ENCODE measurements at places on chromosomes 4 and X. TPM values are rescaled to one million over a fixed set of nuclear protein-coding genes. Genes with fewer than 3 reads are reported as not detected.

DNA sequence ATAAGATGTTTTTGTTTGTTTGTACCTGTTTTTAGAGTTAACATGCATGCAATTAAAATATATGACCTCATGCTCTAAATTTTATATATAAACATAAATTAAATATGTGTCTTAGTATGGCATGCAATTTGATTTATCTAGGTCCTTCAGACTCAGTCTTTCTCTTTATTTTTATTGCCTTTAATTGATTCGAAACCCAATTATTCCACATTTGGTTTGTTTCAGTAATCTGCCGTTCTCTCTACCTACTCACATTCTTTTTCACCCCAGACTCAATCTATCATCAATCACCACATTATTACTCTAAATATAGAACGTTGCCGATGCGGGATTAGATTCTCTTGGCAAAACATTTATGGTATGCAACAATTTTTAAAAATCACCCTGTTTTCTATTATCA, 1492.8 kb downstream of the RAPGEF2 start:
- no peak for DNase-seq

DNA sequence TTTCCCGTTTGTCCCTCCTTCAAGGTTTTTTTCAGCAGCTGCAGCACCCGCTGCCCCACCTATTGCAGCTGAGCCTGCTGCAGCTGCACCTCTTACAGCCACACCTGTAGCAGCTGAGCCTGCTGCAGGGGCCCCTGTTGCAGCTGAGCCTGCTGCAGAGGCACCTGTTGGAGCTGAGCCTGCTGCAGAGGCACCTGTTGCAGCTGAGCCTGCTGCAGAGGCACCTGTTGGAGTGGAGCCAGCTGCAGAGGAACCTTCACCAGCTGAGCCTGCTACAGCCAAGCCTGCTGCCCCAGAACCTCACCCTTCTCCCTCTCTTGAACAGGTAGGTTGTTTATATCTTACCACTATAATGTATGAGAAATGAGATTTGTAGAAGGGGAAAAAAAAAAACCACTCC, 4.5 kb downstream of the PRR27 start:
- no peak for DNase-seq

ADH1A gene
- not detected for total RNA-seq

GRCh38 chr4:145423017-145423708, 58.5 kb upstream of the SMAD1 start:
- no peak for DNase-seq

EIF4E gene
- total RNA-seq: 156 TPM

ABCG2 gene
- 0.56 TPM for total RNA-seq

GABRB1 gene
- total RNA-seq: not detected

DNA sequence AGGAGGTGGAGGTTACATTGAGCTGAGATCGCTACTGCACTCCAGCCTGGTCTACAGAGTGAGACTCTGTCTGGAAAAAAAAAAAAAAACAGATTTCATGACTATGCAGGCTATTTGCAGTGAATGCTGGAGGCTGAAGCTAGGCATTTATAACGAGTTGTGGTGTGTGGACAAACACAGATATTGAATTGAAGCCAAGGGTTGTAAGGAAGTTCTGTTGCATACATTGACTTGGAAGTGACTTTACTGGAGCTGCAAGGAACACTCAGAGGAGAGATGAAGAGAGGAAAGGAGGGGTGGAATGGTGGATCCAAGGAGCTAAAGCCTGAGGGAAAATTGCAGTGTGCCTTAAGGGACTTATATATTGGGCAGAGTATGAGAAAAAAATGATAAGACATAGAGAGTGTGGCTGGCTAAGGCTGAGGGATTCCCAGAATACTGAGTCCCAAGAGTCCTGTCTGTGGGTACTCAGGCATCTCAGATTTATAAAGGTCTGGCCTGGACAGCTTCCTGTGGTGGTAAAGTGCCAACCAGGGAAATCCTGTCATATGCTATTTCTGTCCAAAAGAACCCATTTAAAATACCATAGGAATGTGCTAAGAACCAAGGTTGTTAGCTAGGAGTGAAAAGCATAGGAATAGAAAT, 87.8 kb upstream of the GUCY1A1 start:
- no peak for DNase-seq

DNA sequence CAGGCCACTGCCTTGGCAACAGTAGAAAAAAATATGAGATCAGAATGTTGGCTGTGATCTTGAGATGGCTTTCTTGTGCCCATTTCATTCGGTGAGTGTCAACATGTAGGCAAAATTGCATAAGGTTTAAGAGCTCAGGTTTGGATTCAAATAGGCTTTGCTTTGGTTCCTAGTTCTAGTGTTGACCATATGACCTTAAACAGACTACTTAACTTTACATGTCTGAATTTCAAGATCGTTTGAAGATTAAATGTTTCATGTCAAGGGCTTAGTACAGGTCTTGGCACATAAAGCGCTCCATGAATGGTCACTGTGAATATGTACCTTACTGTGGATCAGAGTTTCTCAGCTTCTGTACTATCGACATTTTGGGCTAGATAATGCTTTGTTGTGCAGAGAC, 204.2 kb downstream of the MGST2 start:
- DNase-seq: no peak

GRCh38 chr4:1748465-1748995, 27.2 kb downstream of the TACC3 start:
- DNase-seq: peak; percentile 95

EXOC1L gene
- not detected for total RNA-seq

All from activated CD4-positive, alpha-beta T cell treated with anti-CD3 and anti-CD28 coated beads, Interleukin-2, amount 10 ng/mL, durations not matched to agents 24 days and 14 days (primary cell).